Common myeloid progenitor, CD34-positive (primary cell): ENCODE measurements at places on chromosomes 1 and 21.

GRCh38 chr21:38806942-38807284 lies 1.2 kb downstream of the ETS2 start:
- no peak for DNase-seq

DNA sequence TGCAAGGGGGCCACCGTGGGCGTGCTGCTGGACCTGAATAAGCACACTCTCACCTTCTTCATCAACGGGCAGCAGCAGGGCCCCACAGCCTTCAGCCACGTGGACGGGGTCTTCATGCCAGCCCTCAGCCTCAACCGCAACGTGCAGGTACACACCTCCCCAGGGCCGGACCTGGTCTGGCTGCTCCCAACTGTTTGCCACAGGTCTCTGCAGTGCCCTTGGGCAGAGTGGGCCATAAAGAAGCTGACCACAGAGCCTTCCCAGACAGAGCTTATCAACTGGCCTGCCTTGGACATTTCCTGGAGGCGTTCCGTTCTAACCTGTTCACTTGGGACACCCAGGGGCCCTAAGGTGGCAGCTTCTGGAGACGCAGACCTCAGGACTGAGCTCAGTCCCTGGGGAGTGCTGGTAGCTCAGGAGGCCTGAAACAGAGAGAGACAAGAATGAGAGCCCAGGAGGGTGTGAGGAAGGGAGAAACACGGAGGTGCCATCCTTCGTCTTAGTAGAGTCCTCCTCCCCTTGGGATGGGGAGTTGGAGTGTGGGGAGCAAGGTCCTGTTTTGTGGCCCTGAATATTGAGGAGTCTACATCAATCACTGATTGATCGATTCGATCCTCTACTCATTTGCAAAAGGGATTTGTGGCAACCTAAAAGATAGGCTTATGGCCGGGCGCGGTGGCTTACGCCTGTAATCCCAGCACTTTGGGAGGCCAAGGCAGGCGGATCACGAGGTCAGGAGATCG lies 27.0 kb upstream of the GNPAT start:
- DNase-seq = no peak

- no peak for DNase-seq
Observed at GRCh38 chr1:27687906-27688305, 15.9 kb upstream of the IFI6 start.

- DNase-seq = no peak
Observed at GRCh38 chr1:229086091-229086490, 184.8 kb upstream of the RAB4A start.

DNA sequence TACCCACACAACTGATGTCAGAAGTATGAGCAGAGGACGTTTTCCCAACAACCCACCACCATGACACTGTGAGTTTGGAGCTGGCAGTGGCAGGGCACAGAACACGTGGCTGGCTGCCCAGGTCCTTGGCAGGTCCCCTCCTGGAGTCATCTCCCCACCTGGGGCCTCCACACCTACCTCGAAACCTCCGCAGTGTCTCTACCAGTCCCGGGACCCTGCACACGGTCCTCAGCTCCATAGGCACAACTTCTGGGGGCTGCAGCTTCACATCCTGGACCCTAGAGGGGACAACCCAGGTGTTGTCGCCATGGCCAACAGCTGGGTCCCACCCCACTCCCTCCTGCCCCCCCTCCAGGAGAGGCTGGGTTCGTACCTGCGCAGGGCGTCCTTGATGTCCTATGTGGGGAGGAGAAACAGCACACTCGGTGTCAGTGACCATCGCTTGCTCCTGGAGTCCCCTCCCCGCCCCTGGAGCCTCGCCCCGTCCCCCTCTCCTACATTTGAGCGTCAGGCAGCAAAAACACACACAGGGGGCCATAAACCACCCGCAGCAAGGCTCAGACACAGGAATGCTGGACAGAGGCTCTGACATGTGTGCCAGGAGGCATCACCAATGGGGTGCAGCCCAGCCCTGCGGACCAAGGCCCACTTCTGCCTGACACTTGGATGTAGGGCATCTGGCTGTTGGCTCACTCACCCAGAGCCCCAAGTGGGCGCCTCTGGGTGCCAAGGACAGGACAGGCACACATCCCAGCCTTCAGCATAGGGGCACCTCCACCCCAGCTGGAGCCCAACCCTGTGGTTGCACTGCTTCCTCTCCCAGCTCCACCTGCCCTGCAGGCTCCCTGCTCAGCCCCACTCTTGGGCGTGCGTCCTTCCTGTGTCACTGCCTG lies 9.6 kb downstream of the TRIM11 start:
- no peak for DNase-seq

GRCh38 chr1:202101184-202101583 lies 21.5 kb upstream of the GPR37L1 start:
- DNase-seq = no peak

DNA sequence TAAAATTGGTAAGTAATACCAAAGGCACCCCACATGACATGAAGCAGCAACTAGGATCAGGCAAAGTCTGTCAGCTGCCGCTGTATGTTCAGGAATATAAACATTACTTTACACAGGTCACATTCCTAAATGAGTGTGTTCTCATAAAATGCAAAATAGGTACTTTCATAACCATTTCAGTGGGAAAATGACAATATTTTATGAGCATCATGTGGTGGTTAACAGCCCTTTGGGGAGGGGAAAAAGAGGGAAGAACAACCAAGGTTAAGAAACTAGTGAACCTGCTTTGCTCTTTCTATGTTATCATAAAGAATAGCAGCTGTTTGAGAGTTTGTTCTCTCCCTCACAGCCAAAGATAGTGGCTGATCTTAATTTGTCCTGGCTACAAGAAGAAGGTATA lies 105.4 kb upstream of the LBR start:
- no peak for DNase-seq

DNA sequence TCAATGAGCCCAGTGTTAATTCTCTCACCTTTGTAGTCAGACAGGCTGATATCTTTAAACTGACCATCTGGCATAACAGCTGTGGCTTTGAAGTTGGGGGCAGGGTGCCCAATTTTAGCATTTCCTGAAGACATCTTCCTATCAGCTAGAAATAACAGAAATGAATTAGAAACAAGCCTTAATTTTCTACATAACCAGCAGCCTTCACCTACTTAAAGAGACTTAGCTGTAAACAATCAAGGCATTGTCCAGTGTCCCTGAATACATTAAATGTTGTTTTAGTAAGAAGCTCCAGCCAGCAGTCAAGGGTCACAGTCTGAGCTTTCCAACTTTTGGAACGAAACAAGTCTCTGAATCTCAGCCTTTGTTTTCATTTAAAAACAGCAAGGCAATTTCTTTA lies 2.8 kb downstream of the PRDX1 start:
- no peak for DNase-seq

GRCh38 chr1:156233426-156234127 lies 8.4 kb upstream of the BGLAP start:
- no peak for DNase-seq

GRCh38 chr1:62299426-62300200 lies 19.6 kb downstream of the KANK4 start:
- no peak for DNase-seq

DNA sequence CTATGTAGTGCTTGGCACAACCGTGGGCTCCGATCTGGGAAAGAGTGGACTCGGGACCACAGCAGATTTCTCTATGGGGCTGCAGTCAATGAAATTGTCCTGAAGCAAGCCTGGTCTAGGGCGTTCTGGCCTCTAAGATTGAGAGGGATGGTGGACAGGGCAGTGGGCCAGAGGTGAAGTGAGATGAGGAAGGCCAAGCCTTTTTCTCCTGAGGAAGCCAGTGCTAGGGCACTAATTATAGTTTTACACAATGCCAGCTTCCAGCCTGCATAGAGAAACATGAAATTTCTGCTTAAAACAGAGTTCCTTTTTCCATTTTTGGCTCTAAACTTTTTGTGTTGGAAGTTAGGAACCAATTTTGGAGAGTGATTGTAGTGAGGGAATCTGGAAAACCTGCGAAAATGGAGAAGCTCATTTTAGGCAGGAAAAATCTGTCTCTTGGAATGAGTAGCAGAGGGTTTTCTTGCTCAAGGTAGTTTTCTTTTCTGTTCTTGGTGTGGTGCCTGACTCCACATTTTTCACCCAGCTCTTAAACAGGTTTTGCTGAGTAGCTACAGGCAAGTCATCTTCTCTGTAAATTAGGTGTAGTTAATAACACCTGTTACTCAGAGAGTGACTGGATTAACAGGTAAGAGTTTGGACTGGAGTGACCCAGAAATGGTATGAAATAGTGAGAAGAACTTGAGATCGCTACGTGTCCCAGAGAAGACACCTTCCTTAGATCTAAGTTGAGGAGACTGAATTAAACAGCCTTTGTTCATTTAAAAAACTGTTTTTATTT lies 22.1 kb downstream of the UCK2 start:
- DNase-seq = no peak
